Natural killer cell treated with Interleukin-12 subunit alpha and Interleukin-12 subunit beta and Interleukin-15 and Interleukin-18, amount 100 ng/mL, for 72 hours (primary cell): ENCODE measurements at places on chromosomes 4 and X.

DNA sequence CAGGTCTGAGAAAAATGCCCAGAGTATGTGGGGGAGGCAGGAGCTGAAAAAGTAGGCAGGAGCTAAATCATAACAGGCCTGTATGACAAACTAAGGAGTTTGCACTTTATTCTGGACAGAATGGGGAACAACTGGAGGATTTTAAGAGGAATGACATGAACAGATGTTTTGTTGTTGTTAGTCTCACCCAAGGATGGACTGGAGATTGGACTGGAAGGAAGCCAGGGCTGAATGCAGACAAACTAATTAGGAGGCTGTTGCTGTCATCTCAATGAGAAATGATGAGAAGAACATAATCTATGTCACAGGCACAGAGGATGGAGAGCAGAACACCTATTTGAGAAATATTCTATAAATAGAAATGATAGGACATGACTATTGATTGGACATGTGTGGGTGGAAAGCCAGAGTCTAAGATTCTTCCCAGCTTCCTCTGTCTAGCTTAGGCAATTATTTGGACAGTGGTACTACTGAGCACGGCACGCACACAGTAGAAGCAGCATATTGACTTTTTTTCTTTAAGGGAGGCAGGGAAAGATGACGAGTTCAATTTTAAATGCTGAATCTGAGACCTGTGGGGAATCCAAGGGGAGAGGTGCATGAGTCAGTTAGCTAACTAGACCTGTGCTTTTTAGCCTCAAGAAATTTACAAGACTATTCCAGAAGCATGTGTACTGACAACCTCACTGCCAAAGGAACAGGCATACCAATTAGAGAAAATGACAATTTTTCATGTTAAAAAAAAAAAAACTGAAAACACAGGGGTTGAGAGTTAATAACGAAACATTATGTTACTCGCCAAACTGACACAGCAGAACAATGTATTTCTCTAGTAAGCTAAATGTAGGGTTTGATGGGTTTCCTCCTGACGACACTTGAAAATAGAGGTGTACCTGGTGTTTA lies 963 bp upstream of the USO1 start:
- DNase-seq = no peak

GRCh38 chr4:156378033-156378665 lies 424.5 kb upstream of the CTSO start:
- DNase-seq = no peak

- no peak for DNase-seq
Measured at GRCh38 chr4:139781066-139781465, 115.4 kb downstream of the MGST2 start.

DNA sequence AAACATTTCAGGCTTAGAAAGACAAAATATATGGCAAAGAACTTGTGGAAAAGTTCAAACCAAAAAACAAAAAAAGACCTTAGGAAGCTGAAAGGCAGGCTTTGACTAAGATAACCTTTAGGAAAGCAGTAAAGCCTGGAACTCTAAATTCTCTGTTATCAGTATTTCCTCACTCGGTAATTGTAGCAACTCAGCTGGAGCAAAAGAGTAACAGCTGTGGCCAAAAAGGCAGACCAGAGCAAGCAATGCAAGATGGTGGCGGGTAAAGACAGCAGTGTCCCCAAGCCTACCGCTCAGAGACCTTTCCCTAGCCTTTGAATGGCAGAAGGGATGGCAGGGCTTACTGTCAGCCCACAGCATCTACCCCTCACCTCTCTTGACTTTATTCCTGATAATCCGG lies 63.1 kb upstream of the KLHL13 start:
- no peak for DNase-seq

GRCh38 chrX:83845397-83845796 lies 15.5 kb upstream of the CYLC1 start:
- no peak for DNase-seq

DNA sequence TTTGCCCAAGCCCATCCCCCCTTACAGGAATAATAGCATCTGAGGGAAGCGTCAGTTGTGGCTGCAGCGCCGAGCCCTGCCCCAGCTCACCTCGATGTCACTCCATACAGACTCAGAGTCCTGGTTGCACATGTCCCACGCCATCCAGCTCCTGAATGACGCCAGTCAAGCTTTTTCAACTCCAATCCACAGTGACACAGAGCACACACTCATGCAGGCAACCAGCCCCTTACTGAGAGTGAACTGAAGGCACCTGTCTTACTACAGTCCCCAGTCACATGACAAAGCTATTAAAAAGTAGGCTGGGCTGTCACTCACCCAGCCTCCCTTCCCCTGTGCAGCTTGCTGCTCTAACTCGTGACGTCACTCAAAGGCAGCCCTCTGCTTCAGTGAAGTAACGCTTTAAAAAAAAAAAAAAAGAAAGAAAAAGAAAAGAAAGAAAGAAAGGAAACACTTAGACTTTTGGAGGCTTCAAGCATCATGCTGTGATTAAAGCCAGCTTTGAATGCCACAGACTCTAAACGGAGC lies at the start of gene PPARGC1A:
Gene PPARGC1A, minus strand, starts transcription at position 234 of the 528 bp plus-strand sequence. Its CDS starts 90 bp downstream, at position 144.
- no peak for DNase-seq

DNA sequence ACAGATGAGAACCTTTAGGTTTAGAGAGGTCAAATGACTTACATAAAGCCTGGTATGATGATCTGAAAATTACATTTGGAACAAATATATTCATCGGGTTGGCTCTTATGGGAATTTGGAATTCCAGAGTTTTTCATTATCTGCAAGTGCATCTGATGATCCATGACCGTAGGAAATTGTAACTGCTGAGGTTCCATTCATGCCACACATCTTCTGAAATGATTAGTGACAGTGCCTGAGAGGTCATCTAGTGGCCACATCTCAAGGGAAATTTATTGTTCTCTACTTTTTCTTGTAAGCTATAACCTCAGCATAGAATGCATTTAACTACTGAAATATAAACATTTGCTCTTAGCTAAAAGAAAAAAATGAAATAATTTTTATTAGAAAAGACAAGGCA lies 105.8 kb upstream of the NWD2 start:
- DNase-seq = no peak

DNA sequence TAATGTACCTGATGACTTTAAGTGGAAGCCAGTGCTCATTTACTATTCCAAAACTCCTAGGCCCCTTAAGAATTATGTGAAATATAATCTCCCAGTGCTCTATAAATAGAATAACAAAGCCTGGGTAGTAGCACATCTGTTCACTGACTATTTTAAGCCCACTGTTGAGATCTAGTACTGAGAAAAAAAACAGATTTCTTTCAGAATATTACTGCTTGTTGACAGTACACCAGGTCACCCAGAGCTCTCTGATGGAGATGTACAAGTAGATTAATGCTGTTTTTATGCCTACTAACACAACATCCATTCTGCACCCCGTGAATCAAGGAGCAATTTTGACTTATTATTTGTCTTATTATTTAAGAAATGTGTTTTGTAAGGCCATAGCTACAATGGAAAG lies 75.7 kb downstream of the FAM47C start:
- DNase-seq = no peak

DNA sequence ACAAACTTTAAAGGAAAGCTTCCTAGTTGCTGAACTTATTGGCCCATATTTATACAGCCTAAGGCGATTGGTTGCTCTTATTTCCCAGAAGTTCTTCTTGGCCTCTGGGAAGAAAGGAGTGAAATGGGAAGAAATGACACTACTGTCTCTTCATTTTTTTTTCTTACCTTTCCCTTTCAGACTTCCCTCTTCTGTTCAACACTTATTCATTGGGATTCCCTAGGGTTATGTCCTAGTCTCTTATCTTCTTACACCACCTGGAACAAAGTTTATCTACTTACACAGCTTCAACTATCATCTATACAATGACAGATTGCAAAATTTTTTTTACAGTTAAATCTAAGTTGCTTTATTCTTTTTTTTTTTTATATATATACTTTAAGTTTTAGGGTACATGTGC lies 68.0 kb downstream of the SNX12 start:
- DNase-seq = no peak

DNA sequence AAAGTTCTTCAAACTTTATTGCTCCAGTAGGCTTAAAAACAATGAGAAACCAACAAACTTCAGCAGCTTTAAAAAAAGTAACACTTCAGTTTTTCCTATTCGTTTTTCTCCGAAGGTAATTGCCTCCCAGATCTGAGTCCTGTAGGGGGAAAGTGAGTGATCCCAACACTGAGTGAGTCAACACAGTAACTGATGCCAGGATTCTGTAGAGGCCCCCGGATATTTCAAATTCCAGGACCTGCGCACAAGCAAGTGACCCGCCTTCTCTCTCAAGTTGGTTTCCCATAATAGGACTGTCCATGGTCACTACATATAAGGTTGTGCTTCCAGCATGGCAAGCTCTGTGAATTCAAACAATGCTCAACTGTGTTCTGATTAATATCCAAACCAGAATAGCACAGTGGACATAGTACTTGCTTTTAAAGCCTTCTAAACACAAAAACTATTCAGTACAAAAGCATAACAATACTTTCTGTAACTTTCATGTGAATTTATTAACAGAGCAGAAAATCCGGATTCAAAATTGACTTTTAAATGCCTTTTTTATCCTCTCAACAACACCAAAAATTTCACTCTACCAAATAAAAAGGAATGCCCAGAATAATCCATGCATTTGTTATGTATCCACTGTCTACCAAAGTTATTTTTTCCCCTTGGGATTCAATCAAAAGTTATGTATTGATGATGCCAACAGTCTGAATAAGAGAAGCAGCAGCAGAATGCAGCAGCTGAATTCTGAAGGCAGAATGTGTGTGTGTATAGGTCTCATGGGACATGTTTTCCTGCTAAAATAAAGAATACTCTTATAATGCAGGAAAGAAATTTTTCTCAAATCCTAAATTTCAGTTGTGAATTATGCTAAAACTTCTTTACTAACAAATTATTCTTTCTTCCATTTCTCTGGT lies at the start of gene DMD:
Gene DMD, minus strand, starts transcription at position 194 of the 905 bp plus-strand sequence. CDS start 237 bp downstream, outside the sequence.
- DNase-seq = no peak

GRCh38 chrX:7828594-7828993 lies 14.4 kb upstream of the VCX start:
- no peak for DNase-seq

GRCh38 chr4:6527683-6528595 lies 47.0 kb upstream of the MAN2B2 start:
- no peak for DNase-seq

- DNase-seq = no peak
Measured at GRCh38 chr4:181677201-181677600, 566.0 kb upstream of the TENM3 start.

- DNase-seq = no peak
Measured at GRCh38 chr4:98686847-98687246, 28.4 kb upstream of the TSPAN5 start.

- DNase-seq = no peak
Measured at GRCh38 chr4:141786946-141787345, 150.6 kb downstream of the IL15 start.

DNA sequence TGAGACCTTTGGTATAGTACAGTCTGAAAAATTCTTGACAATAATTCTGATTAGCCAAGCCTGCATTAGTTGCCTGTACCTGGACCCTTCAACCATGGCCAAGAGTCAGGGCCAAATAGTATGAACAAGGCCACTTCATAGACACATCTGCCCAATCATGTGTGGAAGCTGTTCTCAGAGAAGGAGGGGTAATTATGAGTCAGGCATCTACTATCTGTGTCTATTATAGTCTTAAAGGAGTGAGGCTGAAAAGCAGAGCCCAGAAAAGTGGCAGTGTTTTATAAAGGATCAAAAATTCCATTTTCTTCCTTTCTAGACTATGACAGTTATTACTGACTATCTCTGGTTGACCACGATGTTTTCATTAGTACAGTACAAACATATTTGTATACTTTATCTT lies 5.0 kb upstream of the ADGRL3 start:
- no peak for DNase-seq

- DNase-seq = no peak
Measured at GRCh38 chr4:188434643-188435042, 295.4 kb downstream of the TRIML1 start.

- DNase-seq = no peak
Measured at GRCh38 chr4:82268826-82269193, 105.0 kb downstream of the HNRNPD start.

- DNase-seq = no peak
Measured at GRCh38 chrX:50470103-50471031, at the start of gene DGKK. Gene DGKK (minus strand): TSS chrX:50470825. CDS start chrX:50470678, 147 bp downstream.

GRCh38 chrX:155881158-155881993 lies at the start of gene VAMP7:
Gene VAMP7 (plus strand): TSS chrX:155881345. CDS start chrX:155889467, 8,122 bp downstream.
- peak; percentile 88 for DNase-seq

DNA sequence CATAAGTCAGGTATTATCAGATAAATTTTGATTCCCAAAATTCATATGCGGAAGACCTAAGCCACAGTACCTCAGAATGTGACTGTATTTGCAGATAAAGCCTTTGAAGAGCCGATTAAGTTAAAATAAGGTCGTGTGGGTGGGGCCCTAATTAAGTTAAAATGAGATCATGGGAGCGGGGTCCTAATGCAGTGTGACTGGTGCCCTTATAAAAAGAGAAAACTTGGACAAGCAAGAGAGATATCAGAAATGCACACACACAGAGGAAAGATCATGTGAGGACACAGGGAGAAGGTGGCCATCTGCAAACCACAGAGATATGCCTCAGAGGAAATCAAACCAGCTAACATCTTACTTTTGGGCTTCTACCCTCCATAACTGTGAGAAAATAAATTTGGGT lies 236.1 kb downstream of the FBXO8 start:
- no peak for DNase-seq

DNA sequence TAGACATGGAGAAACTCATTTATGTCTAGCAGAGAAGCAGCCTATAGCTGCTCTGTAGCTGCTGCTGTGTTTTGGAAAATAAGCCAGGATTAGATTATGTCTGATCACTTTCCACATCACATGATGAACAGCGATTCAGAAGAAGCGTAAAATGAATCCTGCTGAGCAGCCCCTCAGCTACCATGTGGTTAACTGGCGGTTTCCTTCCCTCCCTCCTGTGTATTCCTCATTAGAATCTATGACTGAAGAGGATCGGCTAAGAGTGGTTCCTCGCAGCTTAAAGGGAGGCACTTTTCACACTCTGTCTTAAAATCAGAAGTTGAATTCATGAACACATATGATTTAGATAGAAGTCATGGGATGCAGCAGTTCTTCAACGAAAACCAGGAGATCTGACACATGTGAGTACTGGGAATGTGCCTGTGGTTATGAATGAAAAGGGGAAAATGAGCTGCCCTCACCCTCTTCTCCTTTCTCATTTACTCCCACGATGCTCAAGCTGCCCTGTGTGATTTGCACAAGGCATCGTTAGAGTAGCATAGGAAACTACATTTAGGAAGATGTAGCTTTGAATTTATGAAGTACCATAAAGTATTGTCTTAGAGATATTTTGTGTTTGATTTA lies at the start of gene PPEF1:
Gene PPEF1, plus strand, starts transcription at position 220 of the 624 bp plus-strand sequence. Its CDS starts 136 bp downstream, at position 356.
- no peak for DNase-seq

DNA sequence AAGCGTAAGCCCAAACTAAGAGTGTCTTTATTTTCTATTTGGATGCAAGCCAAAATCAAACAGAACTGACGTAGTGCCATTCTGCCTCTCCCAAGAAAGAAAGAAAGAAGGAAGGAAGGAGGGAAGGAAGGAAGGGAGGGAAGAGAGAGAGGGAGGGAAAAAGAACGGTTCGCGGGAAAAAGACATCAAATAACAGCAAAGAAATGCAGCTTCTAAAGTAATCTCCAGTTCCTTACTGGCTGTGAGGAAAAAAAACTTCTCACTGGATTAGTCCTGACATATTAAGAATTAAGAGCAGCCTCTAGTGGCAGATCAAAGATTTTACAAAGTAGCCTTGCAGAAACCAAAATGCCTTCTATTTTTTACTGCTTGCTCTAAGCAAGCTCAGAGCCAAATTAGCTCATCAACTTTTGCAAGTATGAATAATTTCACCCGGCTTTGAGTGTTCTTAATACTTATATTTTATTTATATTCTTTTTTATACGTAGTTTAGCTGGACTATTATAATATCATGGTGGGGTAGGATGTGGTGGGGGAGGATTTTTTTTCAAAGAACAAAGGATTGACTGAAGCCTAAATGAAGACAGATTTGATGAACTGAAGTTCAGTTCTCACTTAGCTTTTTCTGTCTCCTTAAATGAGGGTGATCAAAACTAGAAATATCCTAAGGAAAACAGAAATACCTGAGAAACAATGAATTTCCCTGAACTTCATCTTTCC lies 36.6 kb downstream of the PITX2 start:
- DNase-seq = no peak
